Stimulated activated CD4-positive, alpha-beta T cell treated with anti-CD3 and anti-CD28 coated beads, TNF-alpha, amount 100 ng/mL, for 48 hours (primary cell): ENCODE measurements at places on chromosomes 5 and 9.

GRCh38 chr5:115054387-115054951 lies 115.2 kb downstream of the TRIM36 start:
- no peak for DNase-seq

GRCh38 chr5:162550236-162550635 lies 482.7 kb downstream of the GABRG2 start:
- DNase-seq, result no peak

- no peak for DNase-seq
Measured at GRCh38 chr9:113397203-113397631, 3.9 kb downstream of the ALAD start.

DNA sequence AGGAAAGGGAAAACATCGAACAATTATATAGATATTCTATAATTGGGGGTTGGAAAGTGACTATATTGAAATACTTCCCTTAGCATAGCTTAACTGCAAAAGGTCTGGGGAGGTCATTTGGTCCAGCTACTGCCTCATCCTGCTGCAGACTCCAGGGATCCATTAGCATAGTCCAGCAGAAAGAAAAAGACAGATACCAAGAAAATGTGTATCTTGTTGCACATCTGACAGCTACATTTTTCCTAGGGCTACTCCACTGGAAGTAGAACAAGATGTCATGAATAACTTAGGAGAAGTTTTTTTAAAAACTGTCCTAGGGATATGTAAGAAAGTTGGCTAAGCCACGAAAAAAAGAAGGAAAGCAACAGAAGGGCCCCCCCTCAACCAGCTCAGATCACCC lies 92.9 kb upstream of the SLC30A5 start:
- DNase-seq, result no peak

- DNase-seq, result no peak
Measured at GRCh38 chr5:90888511-90889324, 330.1 kb downstream of the ADGRV1 start.

DNA sequence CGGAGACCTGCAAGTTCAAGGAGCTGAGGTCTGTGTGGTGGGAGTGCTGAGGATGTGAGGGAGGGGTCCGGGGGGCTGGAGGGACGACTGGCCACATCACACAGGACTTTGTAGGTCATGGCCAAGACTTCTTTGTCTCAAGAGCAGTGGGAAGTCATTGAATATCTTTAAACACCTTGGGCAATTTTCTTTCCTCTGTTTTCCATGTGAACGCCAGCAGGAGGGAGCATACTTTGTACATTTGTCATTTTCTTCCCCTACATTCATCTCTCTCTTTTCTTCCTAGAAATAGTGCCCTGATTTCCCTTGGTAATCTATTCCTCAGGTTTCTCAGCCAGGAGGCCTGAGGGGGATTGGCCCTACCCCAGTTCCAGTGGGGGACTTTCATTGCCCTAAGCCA lies 153.7 kb upstream of the MSX2 start:
- DNase-seq, result no peak

- DNase-seq, result no peak
Measured at GRCh38 chr5:149037817-149038216, 25.0 kb downstream of the SH3TC2 start.
